ENCODE measurements at places on chromosomes 1 and 21.

DNA sequence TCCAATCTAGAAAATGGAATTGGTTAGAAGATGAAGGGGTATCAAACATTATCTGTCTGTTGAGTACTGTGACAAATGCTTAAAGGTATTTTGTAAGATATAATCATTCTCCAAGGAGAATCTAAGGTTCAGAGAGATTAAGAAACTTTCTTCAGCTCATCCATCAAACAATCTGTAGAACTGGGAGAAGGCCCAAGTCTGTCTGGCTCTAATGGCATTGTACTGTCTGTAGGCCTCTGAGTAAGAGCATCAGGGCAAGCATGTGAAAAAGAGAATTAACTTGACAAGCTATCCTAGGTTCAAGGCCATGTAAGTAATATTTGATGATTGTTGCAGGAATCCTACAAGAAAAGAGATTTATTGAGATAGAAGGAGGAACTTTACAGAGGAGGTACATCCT, 5.3 kb upstream of the FGGY start:
- DNase-seq, result no peak

GRCh38 chr1:21952786-21953520, 15.8 kb upstream of the HSPG2 start:
- DNase-seq, result no peak

GRCh38 chr21:36297938-36298572, 21.9 kb upstream of the MORC3 start:
- no peak for DNase-seq

DNA sequence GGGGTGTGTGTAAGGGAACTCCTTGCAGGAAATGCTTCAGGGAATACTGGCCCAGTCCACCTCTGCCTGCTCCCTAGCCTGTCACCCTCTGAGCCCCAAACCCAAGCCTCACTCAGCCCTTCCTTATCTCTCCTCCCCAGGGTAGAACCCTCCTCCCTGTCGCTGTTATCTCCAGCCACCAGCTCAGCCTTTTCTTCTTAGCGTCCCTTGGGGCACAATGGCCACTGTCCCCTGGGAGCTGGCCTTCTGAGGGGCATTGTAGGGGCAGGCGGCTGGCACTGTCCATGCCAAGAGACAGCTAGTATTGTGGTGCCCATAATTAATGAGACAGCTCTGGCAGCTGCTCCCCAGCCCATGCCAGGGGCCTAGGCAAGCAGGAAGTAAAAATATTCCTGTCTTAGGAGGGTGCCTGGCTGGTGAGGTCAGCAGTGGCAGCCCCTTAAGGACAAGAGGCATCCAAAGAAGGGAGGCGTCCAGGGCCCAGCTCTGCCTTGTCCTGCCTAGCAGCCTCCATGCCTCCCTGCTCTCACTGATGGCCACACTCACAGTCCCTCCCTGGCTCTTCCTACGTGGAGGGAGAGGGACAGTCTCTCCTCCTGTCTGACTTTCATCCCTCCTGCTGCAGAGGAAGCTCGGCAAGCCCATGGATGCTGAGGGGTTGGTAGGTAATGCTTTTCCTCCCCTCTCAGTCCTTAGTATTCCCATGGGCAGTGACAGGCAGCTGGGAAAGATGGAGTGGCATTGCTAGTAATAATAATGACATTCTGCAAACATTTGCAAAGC, 37.5 kb downstream of the KCNQ4 start:
- DNase-seq, result no peak

DNA sequence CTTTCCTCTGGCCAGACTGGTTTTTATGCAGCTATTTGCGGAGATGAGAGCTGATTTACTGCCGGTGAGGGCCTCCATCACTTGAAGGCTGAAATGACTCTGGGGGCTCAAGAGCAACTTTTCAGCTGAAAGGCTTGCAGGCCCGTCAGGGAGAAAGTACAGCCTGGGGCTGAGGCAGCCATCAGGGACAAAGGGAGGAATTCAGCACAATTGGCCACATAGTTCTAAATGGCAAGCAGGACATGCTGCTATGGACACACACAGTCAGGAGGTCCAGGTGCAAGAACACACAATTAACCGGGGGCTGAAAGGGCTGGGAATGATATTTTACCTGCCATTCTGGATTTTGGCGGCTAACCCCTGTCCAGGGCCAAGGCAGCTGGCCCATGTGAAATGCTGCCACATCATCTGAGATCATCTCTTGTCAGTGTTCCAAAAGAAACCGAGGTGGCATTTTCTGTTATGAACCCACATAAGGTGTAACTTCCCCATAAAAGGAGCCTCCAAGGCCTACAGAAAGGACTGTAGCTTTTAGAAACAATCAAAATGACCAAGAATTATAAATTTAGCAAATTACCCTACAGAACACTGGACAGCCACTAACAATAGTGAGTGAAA, 58.2 kb downstream of the LMX1A start:
- DNase-seq, result no peak

GRCh38 chr1:114025609-114026401, 46.5 kb downstream of the OLFML3 start:
- no peak for DNase-seq

- no peak for DNase-seq
Measured at GRCh38 chr21:43338951-43339350, 88.0 kb downstream of the SIK1 start.

DNA sequence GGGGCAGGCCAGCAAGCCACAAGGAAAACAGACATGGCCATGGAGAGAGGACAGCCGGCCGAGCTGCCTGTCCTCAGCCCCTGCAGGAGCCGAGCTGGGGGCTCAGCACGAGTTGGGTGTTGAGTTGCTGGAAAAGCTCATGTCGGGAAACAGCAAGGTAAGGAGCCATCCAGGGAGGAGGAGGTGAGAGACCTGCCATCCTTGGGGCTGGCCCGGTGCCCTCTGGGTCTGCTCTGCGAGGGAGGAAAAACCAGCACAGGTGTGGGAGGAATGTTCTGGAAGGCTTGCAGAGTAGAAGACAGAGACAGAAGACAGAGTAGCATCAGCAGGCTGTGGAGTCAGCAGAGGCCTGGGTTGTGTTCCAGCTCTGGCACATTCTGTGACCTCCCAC, 548.8 kb downstream of the PTPRU start:
- DNase-seq, result no peak

GRCh38 chr1:81802457-81802706, 1.6 kb downstream of the ADGRL2 start:
- DNase-seq, result no peak

Measured in SW 1271 (cell line).